ENCODE measurements at places on chromosomes 3 and 15. TPM values are rescaled to one million over a fixed set of nuclear protein-coding genes. Genes with fewer than 3 reads are reported as not detected.

SLC30A4 gene
- 233 TPM for total RNA-seq

- no peak for DNase-seq
Measured at GRCh38 chr15:52765785-52766184, 24.4 kb downstream of the ONECUT1 start.

- DNase-seq = no peak
Measured at GRCh38 chr15:83970295-83970890, 265.2 kb upstream of the GOLGA6L4 start.

AGBL1 gene
- 0.91 TPM for total RNA-seq

GRCh38 chr3:139105154-139105702, 60.5 kb upstream of the PRR23C start:
- DNase-seq = no peak

C2CD4B gene
- 1.2 TPM for total RNA-seq

DNA sequence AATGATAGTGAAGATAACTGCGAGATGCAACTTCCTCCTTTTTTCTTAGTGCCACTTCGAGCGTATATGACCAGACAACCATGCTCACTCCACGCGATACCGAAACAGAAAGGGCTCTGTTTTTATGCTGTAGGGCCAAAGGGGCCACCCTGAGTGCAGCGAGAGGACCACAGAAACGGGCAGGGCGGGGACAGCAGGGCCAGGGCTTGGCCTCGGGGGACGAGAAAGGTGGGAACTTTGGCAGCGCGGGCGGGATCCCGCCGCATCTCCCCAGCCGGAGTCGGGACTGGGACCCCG, 483 bp downstream of the VPS13C start:
- peak; percentile 23 for DNase-seq

GRCh38 chr3:188533172-188533571, 379.2 kb downstream of the LPP start:
- no peak for DNase-seq

TGFBR2 gene
- total RNA-seq = 69.6 TPM

GRCh38 chr3:129688271-129688895, 81.9 kb upstream of the PLXND1 start:
- peak; percentile 80 for DNase-seq

TIGIT gene
- total RNA-seq = not detected

DNA sequence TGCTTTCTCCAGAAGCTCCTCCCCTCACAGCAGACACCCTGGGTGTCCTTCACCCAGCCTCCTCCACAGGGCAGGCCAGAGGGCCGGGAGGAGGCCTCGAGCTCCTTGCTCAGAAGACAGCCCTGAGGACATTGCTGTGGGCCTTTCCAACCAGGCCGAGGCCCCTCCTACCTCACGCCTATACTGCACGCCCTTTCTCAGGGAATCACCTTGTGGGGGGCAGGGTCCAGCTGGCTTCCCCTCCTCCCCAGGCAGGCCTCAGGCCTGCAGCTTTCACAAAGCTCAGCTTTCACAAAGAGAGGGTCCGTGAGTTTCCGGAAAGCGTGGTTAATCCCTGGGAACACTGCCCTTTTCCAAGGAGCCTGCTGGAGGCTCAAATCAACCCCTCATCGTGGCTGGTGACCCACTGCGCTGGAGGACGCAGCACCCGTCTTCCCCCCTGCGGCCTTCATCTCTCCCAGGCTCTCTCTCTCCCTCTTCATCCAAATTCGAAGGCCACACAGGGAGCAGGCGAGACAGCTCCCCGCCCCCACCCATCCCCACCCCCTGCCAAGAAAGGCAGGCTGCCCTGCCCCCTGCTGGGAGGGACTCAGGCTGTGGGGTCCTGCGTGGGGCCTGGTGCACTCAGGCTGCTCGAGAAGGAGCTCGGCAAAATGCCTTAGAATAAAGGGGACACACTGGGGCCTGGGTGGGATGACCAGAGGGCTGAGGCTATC, 79.4 kb downstream of the OCA2 start:
- no peak for DNase-seq

DNA sequence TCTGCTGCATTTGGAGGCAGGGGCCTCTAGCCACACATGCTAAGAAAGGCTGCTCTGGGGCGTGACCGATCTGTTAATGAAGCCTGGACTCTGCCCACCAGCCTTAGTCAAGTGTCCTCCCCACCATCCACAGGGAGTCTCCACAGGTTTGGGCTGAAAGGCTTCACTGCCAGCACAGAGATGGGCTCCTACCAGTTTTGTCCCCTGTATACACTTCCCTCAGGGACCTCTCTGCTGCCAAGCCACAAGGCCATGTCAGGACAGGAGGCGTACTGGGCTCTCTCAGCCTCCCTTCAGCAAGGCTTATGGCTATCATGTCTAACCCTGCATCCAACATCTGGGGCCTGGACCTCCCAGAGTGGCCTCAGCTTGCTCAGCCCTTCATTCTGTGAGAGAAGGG, 23.5 kb downstream of the KIF9 start:
- DNase-seq = no peak

RASL12 gene
- total RNA-seq = 56.3 TPM

GRCh38 chr15:41862515-41863116, 24.0 kb downstream of the PLA2G4B start:
- peak; percentile 52 for DNase-seq

GRCh38 chr3:159854500-159855124, 134.0 kb upstream of the IL12A start:
- no peak for DNase-seq

DNA sequence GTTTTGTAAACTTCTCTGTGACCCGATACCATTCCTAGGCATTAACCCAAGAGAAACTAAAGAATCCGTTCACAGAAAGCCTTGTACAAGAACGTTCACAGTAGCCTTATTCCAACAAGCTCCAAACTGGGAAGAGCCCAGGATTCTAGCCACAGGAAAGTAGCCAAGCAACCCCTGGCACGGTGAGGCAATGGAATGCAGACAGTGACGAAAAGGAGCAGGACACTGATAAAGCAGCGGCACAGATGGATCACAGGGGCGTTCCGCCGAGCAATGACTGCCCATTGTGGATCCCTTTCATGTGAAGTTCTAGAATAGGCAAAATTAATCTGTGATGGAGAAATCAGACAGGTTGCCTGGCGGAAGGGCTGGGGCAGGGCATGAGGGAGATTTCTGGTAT, 198.7 kb upstream of the CHRNA7 start:
- DNase-seq = no peak

DNA sequence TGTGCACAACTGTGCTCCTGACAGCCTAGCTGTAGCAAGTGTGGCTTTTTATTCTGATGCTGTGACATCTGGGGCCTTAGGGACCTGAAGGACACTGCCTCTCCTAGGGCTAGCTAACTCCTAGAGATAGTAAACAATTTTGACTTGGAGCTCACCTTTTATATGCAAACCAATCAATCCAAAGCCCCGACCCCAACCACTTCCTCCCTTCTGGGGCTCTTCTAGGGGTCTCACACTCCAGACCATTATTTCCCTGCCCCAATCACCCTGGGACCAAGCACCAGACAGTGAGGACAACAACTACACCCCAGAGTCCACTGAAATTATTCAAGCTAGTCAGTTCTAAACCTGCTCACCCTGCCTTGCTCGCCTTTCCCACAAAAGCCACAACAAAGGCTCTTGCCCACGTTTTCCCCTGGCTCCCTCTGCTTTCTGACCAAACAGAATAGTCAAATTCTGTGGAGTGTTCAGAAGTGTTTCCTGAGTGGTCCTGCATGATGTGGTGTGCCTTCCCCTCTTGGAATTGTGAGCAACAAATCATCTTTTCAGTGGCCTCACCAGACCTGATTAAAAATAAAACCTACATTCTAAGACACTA, 84.2 kb upstream of the WNT5A start:
- no peak for DNase-seq

GRCh38 chr15:73081321-73081958, 29.2 kb downstream of the NEO1 start:
- peak; percentile 54 for DNase-seq

LRTM1 gene
- total RNA-seq = 2.0 TPM

GRCh38 chr15:77717333-77717990, 84.8 kb upstream of the LINGO1 start:
- peak; percentile 15 for DNase-seq

GRCh38 chr15:69116391-69116790, 44.0 kb upstream of the GLCE start:
- no peak for DNase-seq

- DNase-seq = no peak
Measured at GRCh38 chr3:131353986-131354385, 27.6 kb upstream of the NUDT16 start.

DNA sequence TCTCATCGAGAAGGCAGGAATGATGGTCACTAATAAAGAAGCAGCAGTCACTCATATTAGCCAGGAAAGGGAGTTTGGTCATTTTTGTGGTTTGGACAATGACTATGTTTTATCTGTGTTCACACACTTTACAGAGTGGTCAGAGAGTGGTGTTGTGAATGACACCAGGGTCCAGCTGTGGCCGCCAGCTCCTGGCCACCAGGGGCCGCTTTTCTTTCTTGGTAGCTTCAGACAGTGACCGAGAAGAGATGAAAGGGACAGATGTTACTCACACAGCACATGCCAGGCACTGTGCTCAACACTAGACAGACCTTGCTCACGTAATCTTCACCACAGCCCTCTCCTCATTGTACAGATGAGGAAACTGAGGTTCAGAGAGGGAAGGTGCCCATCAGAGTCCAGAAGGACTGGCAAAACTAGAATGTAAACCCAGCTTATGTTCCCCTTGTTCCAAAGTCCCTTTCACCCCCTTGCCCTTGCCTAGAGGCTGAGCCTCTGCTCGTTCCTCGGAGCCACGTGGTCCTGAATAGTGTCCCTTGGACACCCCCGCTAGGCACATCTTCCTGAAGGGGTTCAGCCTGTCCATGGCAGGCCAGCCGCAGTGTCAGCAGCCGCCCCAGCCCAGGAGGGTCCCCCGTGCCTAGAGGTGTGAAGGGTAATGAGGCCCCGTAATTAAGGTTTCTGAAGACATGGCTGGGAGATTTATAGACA, 55.6 kb downstream of the CYP11A1 start:
- no peak for DNase-seq

DNA sequence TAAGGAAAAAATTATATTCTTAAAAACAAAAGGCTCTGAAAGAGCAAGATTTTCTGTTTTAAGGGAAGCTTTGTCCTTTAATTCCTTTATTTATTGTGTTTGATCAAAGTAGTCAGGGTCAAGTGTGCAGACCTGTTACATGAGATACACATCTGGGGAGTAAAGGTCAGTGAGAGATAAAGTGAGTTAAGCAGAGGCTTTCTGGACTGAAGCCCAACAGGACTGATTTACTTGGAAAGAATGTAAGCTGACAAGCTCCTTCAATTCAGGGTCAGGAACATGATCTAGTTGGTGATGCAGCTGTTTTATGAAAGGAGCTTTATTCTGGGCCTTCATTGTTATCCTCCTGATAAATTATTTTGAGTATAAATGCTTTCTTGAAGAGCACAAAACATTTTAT, 20.7 kb upstream of the OTOL1 start:
- DNase-seq = no peak

GLCE gene
- total RNA-seq = 17.4 TPM

DNA sequence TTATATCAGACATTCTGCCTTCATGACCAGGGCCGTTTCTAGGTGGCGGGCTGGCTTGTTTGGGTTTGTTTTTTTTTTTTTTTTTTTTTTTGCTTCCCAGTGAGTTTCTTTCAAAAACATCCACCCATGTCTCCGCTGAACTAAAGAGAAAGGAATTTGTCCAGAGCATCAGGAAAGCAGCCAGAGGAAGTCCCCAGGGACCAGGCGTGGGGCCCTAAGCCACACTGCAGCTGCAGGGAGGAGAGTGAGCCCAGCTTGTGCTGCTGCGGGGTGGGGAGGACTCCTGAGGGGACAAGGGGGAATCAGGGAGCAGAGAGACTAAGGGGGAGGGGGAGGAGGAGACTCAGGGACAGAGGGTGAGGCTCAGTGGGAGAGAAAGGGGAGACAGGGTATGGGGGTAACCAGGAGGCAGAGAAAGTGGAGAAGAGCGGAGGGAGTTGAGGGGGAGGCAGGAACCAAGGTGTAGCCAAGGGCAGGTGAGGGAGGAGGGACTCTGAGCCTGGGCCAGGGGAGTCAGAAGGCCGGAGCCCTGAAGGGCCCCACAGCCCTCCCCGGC, 49.5 kb downstream of the CYP11A1 start:
- DNase-seq = no peak

DNA sequence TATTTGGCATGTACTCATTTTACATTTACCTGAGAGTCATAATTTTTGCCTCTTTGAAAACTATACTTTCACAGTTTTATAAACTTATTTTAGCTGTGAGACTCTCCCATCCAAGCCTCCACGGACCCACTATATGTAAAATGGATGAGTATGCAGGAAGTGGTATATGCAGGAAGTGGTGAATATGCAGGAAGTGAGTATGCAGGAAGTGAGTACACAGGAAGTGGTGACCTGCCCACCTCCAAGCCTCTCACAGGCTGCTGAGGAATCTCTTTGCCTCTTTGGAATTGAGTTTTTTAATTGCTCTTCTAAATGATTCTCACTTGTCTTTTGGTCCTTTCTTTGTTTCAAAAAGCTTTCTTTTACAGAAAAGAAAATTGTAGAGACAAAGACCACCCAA, 85.2 kb downstream of the KBTBD8 start:
- no peak for DNase-seq

NGLY1 gene
- total RNA-seq = 35.6 TPM

EPHA3 gene
- 11.9 TPM for total RNA-seq

- no peak for DNase-seq
Measured at GRCh38 chr3:9369508-9369907, 6.7 kb downstream of the THUMPD3 start.

- DNase-seq = no peak
Measured at GRCh38 chr15:79970624-79971434, at the start of gene BCL2A1. TSS of gene BCL2A1 (minus strand) at chr15:79971196. CDS start at chr15:79971119, 77 bp downstream.

DNA sequence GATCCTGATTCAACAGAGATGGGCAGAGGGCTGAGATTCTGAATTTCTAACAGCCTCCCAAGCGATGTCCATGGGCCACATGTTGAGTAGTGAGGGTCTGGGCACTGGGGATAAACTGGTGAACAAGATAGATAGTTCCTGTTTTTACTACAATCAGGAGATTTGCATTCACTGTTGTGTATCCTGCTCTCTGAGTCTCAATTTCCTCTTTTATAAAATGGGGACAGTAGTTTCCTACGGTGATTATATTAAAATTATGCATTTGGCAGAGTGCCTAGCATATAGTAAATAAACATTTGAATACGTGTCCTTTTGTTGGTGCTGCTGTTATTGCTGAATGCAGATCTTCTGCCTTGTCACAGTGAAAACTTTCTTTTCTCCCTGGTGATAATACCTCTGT, 102.5 kb downstream of the MYH15 start:
- no peak for DNase-seq

- DNase-seq = no peak
Measured at GRCh38 chr3:23253214-23253613, 50.1 kb downstream of the UBE2E2 start.

GRCh38 chr3:51712038-51712420, 5.2 kb downstream of the GRM2 start:
- DNase-seq = no peak
